Iris pigment epithelial cell (primary cell): ENCODE measurements at places on chromosomes 6 and 20.

DNA sequence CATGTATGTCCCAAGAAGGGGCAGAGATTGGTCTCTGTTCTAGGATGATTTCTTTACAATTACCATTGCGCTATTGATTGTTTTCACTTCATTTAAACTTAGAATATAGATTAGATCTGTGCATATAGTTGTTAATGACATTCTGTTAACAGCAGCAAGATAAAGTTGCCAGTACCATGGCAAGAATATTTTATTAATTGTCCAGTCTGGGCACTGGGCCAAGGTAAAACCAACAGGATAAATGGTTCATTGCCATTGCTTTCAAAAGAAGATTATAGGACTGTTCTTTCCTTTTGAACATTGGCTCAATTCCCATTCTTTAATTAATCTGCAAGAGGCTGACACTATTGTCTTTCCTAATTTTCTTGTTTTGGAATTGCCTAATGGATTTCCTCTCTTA is 592.4 kb downstream of the RFPL4B start:
- no peak for DNase-seq

- DNase-seq: no peak
Observed at GRCh38 chr20:43572891-43573290, 14.1 kb downstream of the SGK2 start.

DNA sequence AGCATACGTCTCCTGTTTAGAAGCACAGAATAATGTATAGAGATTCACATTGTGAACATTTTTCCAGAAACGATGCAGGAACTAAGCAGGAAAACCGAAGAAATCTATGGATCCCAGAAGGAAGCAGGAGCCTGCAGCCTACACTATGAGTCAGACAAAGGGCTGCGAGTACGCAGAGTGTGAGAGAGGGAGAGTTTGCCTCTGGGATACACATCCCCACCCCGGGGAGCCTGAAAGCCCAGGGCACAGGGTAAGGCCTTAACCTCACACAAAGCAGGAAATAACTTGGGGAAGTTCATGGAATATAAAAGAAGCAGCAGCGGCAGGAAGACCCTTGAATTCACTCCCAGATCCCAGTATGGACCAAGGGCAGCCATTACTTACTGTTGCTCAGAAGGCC is 842.1 kb upstream of the MANEA start:
- no peak for DNase-seq

DNA sequence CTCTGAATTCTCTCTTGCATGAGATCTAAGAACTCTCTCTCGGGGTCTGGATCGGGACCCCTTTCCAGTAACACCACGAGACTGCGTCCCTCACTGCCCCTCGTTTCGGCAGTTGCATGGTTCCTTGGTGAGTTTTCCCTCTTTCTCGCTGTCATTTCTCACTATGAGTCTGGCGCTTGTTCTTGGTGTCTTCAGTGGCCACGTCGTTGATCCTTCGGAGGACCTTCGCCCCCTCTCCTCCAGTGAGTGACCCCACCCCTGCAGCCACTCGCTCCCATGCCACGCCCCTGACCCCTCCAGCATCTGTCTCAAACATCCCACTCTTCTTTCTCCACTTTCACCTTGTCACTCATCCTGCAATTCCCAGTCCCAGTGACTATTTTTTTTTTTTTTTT is 23.0 kb downstream of the SYNJ2 start:
- no peak for DNase-seq

DNA sequence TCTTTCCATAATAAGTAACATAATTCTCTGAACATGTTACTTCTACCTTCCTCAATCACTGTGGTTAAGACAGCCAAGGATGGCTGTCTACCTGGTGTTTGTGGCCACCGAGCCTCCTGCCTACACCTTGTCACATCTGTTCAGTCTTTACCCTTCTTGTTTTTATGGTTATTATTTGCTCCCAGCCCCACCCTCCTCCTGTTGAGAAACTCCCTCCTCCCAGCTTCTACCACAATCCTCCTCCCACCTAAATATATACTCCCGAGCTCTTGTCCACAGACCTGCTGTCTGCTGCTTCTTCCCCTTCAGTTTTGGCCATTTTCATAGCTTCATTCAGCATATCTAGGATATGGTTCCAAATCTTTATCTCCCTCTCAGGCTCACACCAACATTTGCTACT is 35.7 kb upstream of the GABRR1 start:
- no peak for DNase-seq

DNA sequence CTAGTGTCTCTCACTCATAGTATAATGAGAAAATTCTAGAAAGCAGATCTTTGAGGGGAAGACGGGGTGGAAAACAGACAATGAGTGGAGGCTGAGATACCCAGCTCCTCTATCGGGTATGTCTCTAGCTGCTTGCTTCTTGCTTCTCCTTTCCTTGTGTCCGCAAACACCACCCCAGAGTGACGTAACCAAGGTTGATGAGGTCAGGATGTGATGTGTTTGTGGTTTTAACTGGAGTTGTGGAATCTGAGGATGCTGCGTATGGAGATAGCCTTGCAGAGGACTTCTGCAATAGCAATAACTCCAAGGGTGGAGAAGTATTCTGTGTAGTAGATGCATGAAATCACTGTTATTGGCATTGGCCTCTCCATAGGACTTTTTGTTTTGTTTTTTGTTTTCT is 132.7 kb upstream of the IFNGR1 start:
- DNase-seq: peak; percentile 48

- no peak for DNase-seq
Observed at GRCh38 chr6:21665392-21666200, 72.0 kb downstream of the SOX4 start.

DNA sequence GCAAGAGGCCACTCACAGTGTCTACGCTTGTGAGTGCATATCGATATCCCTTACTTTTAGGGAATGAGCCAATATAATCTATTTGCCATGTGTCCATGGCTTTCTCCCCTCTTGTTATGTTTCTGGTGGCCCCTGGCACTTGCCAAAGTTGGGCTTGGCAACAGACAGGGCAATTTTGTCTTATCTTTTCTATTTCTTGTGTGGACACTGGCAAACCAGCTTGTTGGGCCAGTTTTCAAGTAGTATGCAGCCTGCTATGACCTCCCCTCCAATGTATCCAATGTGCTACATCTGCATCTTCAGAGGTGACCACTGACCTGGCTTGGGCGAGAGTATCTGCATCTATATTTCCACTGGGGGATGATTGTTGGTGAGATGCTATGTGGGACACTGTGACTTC is 29.2 kb downstream of the GSTA2 start:
- DNase-seq: no peak

DNA sequence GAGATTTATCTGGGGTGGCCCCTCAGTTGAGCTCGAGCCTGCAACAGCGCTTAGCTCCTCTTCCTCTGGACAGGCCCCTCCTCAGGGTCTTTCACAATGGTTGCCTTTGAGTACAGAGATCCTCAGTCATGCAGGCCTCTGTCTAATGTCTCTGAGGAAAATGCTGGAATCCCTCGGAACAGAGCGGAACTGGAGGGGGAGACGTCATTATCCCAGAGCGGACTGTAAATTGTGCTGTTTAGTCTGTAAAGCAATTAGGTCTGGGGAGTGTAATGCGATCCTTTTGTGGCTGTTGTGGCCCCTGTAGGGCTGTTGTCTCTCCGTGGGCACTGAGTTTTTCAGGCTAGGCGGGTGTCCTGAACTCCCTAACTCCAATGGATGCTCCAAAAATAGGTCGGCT is 15.0 kb upstream of the DAAM2 start:
- DNase-seq: no peak

DNA sequence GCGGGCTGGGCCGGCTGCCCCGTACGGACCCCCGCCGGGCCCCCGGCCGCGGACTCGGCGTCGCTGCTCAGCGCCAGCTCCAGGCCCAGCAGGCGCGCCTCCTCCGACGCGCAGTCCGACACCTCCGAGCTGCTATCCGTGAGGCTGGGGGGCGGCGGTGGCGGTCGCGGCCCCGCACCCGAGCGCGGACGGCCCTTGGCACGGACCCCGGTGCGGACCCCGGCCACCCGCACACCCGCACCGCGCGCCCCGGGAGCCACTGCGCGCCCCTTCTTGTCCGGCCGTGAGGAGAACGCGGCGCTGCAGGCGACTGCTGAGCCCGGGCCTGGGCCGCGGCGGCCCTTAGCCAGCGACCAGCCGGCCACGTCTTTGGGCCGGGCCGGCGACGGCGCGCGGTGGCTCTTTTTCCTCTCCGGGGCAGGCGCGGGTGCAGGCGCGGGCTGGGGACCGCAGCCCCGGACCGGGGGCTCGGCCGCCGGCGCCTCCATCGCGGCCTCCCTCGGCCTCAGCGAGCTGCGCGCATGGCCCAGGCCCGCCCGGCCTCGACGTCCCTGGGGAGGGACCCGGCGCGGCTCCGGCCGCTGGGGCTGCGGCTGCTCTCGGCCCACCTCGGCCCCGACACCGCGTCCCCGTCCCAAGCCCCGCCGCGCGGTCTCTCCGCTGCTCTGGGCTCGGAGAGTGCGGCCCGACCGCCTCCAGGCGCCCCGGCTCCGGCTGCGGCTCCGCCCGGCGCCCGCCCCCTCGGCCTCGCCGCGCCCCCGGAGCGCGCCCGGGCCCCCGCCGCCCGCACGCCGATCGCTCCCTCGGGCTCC is 12.9 kb upstream of the TLDC2 start:
- DNase-seq: no peak

GRCh38 chr20:16261733-16262273 is 311.4 kb downstream of the KIF16B start:
- DNase-seq: no peak

DNA sequence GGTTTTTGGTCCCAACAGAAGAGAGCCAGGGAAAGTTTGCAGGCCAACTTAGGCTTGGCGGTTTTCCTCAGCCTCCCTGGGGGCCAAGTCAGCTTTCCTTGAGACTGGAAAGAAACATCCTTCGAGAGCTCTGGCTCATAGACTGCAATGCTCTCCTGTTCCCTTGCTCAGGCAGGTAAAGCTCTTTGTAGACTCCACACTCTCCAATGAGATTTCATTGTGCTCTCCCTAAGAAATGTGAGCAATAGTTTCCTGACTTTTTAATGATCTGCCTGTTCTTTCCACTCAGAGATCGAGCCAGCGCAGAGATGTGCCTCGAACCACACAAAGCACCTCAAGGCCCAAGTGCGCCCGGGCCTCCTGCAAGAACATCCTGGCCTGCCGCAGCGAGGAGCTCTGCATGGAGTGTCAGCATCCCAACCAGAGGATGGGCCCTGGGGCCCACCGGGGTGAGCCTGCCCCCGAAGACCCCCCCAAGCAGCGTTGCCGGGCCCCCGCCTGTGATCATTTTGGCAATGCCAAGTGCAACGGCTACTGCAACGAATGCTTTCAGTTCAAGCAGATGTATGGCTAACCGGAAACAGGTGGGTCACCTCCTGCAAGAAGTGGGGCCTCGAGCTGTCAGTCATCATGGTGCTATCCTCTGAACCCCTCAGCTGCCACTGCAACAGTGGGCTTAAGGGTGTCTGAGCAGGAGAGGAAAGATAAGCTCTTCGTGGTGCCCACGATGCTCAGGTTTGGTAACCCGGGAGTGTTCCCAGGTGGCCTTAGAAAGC is 13.9 kb downstream of the TNFAIP3 start:
- no peak for DNase-seq

GRCh38 chr20:33442136-33443005 is 1.2 kb downstream of the SNTA1 start:
- no peak for DNase-seq

GRCh38 chr6:25279748-25280343 is 672 bp downstream of the CARMIL1 start:
- DNase-seq: no peak

GRCh38 chr6:10401632-10402223 is 13.1 kb downstream of the TFAP2A start:
- no peak for DNase-seq

DNA sequence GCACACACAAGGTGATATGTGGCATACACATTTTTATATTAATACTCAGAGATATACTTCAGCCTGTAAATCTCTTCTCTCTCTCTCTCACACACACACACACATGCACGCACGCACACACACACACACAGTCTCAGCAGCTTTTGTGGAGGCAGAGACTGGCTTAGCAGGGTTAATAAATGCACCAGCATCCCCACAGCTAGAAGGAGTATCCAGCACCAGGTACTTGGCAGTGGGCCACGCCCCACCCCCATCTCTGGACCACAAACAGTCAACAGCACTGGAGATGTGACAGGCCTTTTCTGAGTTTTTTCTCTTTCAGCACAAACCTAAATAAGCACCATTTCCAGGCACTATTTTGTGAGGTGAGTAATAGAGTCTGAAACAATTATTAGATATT is 47.3 kb upstream of the LRFN2 start:
- no peak for DNase-seq

DNA sequence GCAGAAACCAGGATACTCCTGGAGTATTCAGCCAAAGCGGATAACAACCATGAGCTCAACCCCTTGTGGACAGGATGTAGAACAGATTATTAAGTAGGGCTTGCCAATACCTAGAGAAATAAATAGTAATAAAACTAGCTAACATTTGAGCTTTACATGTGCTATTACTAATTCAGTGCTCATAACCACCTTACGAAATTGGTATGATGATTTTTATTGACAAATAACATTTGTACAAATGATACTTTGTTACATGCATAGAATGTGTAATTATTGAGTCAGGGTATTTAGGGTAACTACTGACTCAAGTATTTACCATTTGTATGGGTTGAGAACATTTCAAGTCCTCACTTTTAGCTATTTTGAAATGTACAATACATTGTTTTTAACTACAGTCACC is 287.9 kb downstream of the CDC5L start:
- no peak for DNase-seq

DNA sequence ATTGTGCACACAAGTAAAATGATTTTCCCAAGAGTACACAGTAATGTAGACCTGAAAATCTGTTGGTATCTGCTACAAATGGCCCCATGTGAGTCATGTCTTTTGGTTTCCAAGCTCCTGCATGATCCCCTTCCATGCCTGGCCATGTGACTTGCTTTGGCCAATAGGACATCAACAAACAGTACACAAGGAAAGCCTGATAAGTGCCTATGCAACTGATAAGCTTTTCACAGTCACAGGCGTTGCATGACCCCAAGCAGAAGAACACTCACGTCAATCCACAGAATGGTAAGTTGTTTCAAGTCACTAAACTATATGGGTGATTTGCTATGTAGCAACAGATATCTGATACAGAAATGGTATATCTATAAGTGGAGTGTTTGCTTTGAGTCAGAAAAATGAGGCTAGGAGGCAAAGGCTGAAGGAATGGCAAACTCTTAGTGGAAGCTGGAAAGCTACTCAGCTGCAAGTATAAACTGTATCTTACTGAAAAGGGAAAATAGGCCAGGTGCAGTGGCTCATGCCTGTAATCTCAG is 160.1 kb upstream of the BEND3 start:
- DNase-seq: peak; percentile 10

- peak; percentile 12 for DNase-seq
Observed at GRCh38 chr6:73743556-73743955, 47.6 kb downstream of the CD109 start.

DNA sequence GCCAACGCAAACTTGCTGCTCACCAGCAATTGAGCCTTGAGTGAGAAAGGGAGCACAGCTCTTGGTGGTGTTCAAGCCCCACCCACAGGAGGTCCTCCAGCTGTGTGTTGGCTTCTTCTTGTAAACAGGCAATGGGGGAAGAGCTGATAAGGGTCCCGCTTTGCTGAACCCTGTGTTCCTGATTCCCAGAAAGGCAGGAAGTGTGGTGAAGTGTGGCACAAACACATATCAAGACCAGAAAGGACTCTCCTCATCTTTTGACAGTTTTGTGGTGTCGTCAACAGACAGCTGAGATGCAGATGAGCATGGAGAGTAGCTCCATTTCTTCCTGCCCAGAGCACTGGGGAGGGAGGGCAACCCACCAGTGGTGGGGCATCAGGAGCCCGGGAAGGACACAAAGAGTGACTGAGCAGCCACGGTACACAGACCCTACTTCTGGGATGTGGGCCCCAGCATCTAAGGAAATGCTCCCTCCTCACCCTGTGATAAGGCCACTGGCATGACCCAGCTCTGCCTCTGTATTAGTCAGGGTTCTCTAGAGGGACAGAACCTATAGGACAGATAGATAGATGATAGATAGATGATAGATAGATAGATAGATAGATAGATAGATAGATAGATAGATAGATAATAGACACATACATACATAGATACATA is 188.9 kb upstream of the TAB2 start:
- DNase-seq: peak; percentile 7
